Astrocyte of the spinal cord (primary cell): ENCODE measurements at places on chromosomes 5 and 9.

DNA sequence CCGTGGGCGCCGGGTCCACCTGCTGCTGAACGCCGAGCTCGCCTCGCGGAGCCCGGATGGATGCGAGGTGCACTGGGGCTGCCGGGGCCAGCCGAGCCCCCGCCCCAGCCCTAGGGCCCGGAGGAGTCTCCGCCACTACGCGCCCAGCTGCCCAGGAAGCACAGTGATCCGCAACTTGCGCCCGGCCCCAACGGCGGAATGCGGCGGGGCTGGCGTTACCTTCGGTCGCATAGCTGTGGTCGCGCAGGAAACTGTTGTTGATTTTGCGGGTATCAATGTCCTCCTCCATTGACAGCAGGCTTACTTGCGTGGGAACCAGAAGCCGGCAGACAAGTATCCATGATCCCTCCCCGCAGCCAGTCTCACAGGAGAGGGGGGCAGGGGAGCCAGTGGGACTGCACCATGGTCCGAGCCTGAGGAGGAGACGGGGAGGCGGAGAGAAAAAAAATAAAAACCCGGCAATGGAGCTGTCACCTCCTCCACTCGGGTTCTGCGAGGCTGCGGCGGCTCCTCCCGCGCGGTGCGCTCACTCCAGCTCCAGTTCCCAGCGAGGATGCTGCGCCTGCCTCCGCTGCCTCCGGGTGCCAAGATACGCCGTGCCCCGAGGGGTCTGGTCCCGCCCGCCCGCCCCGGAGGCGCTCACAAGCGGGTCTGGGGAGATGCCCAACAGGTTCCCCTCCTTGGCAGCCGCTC lies 628 bp downstream of the PPP2R2B start:
- peak; percentile 23 for DNase-seq

- DNase-seq = no peak
These were observed 186.9 kb downstream of the AUH start for GRCh38 chr9:91174772-91175171.

DNA sequence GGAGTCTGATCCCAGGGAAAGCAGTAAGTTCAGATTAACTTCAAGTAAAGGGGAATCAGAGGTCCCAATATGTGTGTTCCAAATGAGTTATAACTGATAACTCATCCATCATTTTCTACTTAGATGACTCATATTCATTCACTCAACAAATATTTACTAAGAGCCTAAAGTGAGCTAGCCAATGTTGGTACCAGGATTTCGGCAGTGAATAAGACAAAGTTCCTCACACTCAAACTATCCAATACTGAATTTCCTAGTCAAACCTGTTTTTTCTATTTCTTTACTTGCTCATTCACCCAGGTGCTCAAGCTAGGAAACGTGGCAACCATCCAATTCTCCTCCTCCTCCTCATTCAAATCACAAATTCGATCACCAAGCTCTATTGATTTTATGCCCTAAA lies 25.8 kb downstream of the FBXW2 start:
- no peak for DNase-seq

DNA sequence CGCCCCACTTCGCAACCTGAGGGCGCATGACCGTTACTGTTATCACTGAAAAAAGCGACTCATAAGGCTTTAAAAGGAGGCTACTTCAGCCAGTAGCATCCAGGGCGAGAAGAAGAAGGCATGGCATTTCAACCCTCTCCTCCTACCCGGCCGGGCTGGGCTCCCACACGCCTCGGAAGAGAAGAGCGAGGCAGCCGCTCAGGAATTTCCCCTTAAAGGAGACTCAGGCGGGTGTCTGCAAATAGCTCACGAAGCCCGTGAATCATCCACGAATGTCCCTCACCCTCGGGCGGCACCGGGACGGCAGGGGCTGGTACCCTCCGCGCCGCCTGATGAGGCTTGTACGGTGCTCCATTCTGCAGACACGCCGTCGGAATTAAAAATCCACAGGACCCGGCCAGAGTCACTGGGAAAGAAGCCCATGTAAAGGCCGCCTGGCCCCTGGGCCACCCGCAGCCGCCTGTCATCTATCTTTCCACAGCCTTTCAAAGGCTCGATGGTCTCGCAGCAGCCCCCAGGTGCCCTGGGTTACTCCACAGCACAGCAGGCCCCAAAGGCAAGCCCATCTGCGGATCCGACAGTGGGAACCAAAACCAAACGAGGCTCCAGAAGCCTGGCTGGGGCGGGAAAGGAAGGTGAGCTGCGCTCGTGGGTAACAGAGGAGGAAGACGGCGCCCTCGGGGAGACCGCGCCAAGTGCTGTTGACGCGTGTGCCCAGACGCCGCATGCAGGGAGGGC lies 11.8 kb downstream of the SLC12A7 start:
- DNase-seq = no peak
